ENCODE measurements at places on chromosomes 12 and 14.

GRCh38 chr14:50388256-50388931 is 8.3 kb downstream of the CDKL1 start:
- DNase-seq = no peak

DNA sequence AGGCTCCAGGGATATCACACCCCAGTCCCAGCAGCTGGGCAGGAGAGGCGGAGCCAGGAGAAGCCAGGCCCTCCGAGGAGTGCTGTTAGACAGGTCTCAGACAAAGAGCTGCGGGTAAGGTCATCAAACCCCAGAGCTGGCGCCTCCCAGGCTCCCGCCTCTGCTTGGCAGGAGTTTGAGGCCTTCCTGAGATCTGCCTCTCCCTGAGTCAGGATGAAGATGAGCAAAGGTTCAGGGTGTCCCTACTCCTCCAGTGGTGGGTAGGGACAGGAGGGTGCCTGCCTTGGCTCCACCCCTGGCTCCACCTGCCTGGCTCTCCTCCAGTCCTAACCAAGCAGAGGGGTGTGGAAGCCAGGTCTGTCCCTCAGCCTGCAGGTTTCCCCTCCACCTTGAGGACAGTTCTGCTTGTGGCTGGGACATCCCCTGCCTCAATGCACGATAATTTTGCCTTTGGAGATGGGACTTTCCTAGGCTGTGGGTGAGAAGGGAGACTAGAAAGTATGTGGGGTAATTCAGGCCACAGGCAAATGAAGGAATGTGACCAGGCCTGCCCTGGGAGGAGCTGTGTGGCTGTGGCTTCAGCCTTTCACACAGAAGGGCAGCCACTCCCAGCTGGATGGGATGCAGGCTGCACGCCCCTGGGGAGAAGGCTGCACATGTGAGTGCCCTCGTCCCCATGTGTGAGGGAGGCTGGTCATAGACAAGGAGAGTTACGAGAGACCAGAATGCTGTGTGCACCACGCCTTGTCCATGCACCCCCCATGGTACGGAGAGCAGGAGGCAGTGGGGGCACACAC is 2.2 kb downstream of the PLEKHG6 start:
- DNase-seq = no peak

DNA sequence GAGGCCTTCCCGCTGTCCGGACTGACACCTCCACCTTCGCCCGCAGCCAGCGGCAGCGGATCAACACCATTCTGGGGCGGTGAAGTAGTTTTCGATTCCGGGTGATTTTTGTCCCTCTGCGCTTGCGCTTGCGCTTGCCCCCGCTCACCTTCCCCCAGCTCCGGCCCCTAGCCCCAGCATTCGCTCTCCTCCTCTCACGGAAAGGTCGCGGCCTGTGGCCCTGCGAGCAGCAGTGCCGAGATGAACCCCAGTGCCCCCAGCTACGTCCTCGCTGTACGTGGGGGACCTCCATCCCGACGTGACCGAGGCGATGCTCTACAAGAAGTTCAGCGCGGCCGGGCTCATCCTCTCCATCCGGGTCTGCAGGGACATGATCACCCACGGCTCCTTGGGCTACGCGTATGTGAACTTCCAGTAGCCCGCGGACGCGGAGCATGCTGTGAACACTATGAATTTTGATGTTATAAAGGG is 22.7 kb upstream of the SRGAP1 start:
- DNase-seq = no peak

DNA sequence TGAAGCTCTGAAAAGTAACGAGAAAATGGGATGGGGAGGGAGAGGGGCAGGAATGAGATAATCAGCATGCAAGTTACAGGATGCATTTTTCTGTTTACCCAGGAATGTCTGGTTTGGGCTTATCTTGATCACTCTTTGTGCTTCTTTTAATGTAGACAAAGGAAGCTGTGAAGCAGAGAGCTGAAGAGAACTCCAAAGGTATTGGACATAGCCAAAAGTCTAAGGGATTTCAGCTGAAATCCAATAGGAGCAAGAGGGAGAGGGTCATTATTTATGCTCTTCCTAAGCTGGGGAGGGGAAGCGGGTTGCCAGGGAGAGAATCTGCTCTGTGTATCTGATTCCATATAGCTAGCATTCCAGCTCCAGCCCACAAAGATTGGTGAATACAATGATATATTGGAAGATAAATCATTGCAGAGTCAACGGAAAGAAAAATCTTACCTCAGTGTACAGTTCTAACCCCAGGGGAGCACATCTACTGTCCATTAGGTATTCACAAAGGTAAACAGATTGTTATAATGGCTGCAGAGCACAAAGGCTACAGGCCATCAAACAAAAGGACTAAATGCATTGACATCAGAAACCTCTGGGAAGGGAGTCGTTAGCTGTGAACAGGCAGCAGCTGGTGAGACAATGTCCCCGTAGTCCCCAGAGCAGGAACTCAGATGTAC is 61.0 kb upstream of the PELI2 start:
- no peak for DNase-seq

DNA sequence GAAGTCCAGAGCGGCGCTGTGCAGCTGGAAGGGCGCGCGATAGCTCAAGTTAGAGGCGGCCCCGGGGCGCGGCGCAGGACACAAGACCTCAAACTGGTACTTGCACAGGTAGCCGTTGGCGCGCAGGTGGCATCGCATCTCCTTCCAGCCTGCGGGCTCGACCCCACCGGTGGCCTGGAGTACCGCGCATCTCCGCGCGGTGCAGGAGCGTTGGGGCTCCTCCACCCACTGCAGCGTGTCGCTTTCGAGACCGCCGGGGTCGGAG is 553 bp downstream of the CLEC14A start:
- DNase-seq = no peak

GRCh38 chr12:110829308-110829707 is 17.5 kb upstream of the CCDC63 start:
- DNase-seq = no peak
